ENCODE measurements at places on chromosomes 5 and 9.

GRCh38 chr5:176678584-176678983 lies 31.3 kb downstream of the TSPAN17 start:
- no peak for DNase-seq

DNA sequence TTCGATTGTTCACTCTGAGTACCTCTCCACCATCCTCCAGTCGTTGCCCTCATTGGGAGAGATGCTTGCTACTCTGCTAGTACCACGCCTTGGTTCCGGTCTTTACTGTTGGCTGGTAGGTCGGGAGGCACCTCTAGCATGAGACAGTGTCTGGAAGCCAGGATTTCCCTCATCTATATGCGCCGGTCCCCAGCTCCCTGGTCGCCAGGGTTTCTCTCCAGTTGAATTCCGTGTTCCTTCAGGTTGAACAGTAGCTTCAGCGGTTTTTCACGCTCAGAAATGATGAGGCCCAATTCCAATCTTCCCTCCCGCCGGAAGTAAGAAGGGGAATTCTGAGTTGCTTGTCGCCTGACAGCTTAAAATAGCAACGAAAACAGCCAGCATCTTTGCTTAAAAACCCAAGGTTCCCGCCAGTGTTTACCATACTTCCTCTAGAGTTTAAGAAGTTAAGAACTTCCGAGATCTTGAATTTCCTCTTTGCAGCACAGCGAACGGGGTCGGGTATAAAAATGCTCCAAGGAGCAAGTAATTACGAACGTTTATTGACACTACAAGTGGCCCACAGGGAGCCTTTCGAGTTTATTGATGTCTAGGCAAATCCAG lies 1.3 kb upstream of the ST8SIA4 start:
- peak; percentile 76 for DNase-seq

- no peak for DNase-seq
Measured at GRCh38 chr5:142545650-142546322, 140.1 kb downstream of the FGF1 start.

GRCh38 chr9:99076483-99077171 lies 28.3 kb upstream of the TGFBR1 start:
- no peak for DNase-seq

Data from MM.1S (cell line).